GM13977 (cell line): ENCODE measurements at places on chromosomes 7 and 10.

GRCh38 chr7:105345725-105346124 is 43.0 kb downstream of the SRPK2 start:
- no peak for DNase-seq

DNA sequence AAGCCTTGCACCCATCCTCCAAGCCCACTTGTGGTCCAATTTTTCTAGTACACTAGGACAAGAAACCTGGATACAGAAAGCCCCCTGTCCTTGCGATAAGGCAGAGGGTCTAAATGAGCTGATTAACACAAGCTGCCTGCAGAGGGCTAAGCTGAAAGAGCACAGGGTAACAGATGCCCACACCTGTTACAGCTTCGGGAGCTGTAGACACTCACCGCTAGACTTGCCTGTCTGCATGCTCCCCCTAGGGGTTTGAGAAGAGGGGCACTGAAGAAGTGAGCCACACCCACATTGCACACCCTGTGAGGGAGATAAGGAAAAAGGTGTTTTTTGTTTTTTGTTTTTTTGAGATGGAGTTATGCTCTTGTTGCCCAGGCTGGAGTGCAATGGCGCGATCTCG is 386.5 kb upstream of the AUTS2 start:
- no peak for DNase-seq

- no peak for DNase-seq
Observed at GRCh38 chr7:115229401-115230105, 307.7 kb downstream of the MDFIC start.

DNA sequence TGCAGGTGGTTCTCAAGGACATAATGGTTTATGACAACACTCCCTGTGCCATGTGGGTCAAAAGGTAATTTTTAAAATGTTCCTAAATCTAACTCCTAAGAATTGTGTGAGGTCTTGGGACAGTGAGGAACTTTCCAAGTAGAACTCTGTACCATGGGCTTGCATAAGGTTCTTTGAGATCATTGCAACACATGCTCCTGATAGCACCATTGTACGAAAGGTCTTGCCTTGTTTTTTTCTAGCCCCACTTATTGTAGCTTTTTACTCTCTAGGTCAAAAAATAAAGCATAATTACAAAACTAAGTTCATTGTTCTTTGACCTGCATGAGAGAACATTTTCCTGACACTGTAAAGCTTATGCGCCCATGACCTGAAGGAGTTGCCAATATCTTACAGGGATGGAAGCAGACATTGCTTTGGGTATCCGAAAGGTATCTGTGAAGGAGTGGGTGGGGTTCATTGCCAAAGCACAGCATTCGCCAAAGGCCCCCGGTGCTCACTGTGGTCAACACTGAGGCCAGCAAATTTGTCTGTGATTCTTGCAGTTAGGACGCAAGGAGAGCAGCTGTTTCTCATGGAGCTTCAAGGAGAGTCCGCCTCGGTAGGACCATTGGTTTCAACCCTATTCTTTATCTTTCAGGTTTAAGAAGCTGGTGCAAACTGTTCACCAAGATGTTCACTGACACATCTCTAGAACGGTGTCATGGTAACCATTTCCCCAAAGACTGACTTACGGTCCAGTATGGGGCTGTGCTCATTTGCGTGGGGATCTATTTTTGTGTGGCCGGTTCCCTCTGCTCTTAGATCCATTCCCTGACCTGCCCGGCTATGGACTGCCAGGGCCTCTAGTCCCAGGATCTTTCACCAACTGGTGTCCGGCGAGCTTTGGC is 7.6 kb upstream of the PRKAG2 start:
- DNase-seq: peak; percentile 44

DNA sequence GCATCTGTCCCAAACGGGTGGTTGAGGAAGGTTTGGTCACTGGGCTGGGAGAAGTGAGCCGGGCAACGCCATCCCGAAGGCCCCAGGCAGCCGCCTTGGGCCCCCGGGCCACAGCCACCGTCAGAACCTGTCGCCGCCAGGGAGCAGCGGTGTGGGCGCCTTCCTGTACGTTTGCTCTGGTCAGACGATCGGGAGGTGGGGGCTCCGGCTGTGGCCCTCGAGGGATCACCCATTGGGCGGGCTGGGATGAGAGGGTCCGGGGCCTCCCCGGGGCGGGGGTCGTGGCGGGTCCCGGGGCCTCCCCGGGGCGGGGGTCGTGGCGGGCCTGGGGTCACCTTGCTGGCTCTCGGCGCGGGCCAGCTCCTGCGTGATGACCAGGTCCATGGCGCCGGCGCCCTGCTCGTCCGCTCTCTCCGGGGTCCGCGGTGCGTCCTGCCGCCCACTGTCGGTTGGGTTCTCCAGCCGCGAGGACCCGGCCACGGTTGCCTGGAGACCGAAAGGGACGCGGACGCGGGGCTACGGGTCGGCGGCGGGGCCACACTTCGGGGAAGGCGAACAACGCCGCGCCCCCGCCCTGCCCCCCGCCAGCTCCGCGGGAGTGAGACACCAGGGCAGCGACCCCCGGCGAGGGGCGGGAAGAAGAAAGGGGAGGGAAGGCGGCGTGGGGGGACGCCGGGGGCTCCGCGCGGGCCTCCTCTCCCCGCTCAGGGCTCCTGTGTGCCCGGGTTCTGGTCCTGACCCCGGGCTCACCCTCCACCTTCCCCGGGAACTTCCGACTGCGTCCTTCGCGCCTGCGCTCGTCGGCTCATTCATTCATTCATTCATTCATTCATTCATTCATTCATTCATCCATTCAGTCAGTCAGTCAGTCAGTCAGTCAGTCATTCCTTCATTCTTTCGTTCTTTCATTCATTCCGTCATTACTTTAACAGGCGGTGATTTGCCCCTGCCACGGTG is at the start of gene CFAP46:
Gene CFAP46 (minus strand): TSS at position 470 of the 957 bp plus-strand sequence. CDS start 86 bp downstream, at position 384.
- peak; percentile 83 for DNase-seq

DNA sequence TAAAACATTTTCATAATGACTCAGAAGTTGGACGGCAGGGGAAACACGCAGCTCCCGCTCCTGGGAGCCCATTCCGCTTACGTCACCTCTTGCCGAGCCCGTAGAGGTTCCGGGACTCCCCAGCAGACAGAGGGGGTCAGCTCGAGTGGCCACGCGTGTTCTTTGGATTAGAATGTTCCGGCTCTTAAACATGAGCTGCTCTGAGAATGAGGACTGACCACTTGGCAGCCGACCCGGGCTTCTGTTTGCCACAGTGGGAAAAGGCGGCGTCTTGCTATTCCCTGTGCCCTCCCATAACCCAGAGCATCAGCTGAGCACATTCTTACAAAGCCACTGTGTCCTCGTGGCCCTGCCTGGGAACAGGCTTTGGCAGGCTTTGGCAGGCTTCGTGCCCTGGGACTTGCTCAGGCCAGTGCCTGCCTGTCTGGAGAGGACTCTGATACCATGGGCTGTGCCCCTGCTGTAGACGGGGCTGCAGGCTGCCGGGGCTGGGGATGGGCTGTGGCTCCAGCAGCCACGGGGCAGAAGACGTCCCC is 40.1 kb downstream of the PFKP start:
- DNase-seq: no peak

GRCh38 chr7:4164556-4164955 is 517.5 kb upstream of the FOXK1 start:
- no peak for DNase-seq

GRCh38 chr7:124662937-124663336 is 102.7 kb downstream of the GPR37 start:
- DNase-seq: no peak

DNA sequence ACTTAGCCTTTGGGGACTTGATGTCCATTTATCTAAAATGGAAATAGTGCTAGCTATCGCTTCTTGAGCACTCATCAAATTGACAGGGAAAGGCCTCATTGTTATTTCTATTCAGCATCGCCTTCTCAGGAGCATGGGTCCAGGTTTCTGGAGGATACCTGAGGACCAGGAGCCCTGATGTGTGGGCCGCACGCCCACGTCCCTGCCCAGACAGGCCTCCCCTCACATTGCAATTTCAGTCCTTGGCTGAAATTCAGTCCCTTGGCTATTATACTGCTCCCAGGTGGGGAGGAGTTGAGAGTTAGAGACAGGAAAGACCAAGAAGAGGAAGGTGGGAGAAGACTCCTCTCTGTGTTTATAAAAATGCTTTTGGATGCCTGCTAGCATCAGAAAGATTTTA is 38.9 kb downstream of the GPRIN2 start:
- no peak for DNase-seq

DNA sequence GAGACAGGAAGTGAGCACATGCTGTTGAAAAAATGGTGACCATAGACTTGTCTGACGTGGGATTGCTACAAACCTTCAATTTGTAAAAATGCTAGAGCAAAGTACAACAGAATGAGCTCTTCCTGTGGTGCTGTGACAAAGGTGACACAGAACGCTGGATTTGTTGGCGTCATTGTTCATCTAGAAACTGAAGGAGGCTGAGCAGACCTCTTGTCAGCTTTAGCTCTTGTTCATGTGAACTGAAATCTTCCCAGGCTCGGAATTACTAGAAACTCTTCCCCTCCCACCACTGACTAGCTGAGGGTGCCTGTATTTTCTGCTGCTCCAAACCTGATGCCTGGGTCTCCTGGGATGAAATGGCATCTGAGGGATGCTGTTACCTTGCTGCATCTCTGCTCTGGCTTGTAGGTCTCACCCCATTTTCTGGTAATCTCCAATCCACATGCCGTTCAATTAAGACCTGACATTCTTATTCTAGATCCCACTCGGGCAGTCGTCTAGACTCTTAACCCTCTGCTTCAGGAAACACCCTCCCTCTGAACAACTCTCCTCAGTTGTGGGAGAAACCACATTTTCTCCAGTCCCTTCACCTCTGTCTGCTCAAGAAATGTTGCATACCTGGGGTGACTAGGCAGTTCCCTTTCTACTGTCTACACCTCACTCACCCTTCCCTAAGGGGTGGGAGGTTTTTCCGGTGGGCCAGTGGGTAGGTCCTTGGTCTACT is 349.3 kb downstream of the CXCL12 start:
- peak; percentile 49 for DNase-seq

DNA sequence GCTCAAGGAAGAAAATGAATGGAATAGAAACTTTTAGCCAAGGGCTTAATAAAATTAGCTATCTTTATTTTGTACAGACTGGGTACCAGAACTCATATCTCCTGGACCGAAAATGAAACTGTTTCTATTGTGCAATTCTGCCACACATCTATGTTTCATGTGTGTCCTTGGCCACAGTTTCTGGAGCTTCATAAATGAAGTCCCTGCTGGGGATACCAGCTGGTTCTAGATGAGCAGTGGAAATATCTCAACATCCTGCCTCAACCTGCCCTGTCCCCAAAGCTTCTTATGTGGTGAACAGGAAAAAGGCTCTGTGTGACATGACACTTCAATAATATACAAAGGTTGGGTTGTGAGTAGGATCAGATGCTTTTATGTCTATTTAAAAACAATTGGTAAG is 310.1 kb upstream of the SORCS1 start:
- no peak for DNase-seq

GRCh38 chr7:136324073-136324704 is 347.0 kb upstream of the MTPN start:
- DNase-seq: no peak

DNA sequence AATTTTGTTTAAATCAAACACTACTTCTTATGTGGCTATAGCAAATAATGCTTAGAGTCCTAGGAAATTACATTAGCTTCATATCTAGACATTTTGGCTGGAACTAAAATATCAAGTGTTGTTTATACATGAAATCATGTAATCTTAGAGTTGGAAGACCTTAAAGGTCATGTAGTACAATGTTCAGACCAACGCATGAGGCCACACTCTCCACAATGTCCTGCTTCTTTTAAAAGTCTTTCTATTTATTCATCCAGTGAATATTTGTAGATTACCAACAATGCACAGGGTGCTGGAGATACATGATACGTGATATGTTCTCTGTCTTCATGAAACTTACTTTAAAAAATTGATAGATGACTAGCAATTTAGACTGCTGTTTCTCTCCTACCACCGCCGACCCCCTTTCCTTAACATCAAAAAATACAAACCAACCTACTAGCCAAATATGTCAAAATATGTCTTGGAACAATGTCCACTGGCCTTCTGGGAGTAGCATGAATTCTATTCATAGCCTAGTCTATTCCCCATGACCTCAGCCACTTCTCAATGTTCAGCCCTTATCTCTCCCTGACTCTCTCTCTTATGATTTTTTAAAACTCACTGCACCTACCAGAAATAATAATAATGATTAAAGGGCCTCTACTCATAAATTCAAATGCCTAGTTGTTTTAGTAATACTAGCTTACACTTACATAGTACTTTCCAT is 59.5 kb upstream of the CAV2 start:
- DNase-seq: no peak

DNA sequence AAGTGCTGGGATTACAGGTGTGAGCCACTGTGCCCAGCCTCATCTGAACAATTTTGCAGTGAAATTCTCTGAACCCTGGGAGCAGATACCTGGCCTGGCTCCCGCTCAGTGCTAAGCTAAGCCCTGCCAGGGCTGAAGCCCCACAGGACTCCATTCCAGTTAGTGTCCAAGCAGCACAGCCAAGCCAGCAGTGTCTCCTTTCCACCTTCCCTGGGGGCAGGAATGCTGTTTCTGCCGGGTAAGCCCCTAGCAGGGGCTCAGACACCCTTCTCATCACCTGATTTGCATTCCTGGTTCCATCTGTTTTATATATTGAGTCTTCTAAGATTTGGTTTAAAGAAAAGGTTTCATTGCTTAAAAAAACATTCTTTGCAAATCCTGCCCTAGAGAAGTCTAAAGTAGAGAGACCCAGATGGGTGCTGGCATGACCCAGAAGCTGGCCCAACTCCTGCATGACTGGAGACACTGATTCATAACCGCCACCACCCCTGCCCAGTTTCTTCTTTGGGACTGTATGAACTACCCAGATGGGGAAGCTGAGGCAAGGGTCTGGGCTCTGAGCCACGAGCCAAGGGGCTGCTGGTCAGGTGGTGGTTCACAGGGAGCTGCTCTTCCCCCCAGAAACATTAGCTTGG is 14.0 kb downstream of the SLC13A4 start:
- no peak for DNase-seq

DNA sequence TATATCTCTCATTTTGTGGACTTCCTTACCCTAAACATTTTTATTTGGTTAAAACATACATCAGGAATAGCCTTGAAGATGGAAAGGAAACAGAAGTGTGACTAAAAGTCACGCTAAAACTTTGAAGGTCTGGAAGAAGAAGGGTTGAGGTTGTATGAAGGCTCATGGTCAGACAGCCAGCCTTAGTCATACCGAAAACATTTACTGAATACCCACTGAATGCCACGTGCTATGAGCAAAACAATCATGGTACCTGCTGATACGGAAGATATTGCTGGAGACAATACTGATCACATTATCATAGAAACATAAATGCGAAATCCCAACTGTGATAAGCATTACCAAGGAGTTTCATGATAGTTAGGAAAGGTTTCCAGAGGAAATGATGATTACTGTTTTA is 64.0 kb downstream of the PDZD8 start:
- no peak for DNase-seq

DNA sequence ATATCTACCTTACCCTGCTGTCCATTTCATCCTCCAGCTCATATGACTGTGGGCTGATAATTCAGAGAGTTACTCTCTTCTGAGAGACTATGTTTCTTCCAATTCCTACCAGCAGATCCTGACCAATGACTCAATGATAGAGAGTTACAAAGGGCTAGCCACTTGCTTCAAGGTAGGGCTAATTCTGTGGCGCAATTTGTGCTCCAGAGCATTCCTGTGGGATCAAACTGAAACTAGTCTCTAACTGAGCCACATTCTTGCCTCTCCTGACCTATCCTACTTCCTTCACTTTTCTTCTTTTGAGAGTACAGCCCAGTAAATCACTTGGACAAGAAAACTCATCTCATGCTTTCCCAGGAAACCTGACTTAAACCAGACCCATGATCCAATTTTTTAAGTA is 17.9 kb upstream of the ASZ1 start:
- DNase-seq: no peak

GRCh38 chr10:116371737-116372136 is 47.5 kb downstream of the CCDC172 start:
- DNase-seq: no peak
